ENCODE measurements at places on chromosomes 2 and 18. TPM values are rescaled to one million over a fixed set of nuclear protein-coding genes. Genes with fewer than 3 reads are reported as not detected.

The IL18R1 gene
- 17.6 TPM for total RNA-seq

The MAP2 gene
- not detected for total RNA-seq

The RFTN2 gene
- 0.09 TPM for total RNA-seq

The CYP27A1 gene
- 1.2 TPM for total RNA-seq

The ANXA4 gene
- 30.2 TPM for total RNA-seq

The LBH gene
- 121 TPM for total RNA-seq

The DSC3 gene
- total RNA-seq, result not detected

- H3K4me1 ChIP-seq, result peaks cover 11% of the 10 kb centered on the region
- no peaks in the 10 kb centered on the region for H3K27me3 ChIP-seq
- no peaks in the 10 kb centered on the region for H3K36me3 ChIP-seq
These were observed 37.8 kb upstream of the SLC1A4 start for GRCh38 chr2:64951306-64951953.

DNA sequence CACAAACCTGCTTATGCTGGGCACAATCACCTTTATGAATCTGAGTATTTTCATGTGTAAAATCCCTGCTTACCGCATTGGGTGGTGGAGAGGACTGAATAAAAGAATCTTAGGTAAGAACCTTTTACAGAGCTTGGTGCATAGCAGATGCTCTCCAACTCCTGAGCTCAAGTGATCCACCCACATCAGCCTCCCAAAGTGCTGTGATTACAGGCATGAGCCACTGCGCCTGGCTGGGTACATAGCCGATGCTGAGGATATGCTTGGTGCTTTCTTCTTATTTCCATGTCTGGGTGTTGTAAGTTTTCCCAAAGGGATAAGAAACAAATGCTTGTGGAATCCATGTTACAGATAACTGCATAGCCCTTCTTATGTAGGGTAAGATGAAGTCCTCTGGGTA, 244.3 kb upstream of the PXDN start:
- no peak overlapping the region for H3K27ac ChIP-seq
- no peak for DNase-seq
- H3K4me3 ChIP-seq, result no peak overlapping the region
- no peaks in the 10 kb centered on the region for H3K4me1 ChIP-seq

DNA sequence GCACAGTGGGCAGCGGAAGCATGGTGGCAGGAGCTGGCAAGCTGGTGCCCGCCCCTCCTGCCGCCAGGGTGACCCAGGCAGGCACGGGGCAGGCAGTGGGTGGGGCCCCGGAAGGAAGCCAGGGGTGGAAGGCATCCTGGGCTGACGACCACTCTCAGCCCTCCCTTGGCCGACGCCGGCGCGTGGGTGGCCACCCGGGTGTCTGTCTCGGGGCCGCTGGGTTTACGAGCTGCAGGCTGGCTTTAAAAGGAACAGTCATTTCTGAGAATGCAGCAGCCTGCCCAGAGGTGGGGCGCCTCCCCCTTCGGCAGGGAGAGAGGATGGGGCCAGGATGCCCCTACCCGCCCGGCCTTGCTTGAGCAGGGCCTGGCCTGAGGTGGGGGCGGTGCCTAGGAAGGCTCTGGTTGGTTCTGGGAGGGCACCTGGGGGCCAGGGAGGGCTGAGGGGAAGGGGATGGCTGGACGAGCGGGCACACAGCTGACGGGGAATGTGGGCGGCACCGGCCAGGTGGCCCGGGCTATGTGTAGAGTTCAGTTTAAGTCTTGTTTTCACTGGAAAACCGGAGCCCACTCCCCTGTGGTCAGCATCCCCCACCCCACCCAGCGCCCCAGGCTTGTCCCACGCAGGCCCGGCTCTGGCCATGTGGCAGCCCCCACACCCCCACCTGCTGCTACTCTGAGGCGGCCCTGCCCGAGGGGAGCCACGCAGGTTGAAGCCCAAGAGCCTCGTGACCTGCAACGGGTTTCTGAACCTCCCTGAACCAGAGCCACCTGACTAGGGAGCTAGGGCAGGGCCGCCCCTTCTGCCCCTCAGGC, 6.3 kb downstream of the BOK start:
- DNase-seq, result no peak
- no peak overlapping the region for H3K4me3 ChIP-seq
- H3K4me1 ChIP-seq, result no peaks in the 10 kb centered on the region
- peaks cover 3% of the 10 kb centered on the region for H3K27me3 ChIP-seq
- H3K27ac ChIP-seq, result no peak overlapping the region

DNA sequence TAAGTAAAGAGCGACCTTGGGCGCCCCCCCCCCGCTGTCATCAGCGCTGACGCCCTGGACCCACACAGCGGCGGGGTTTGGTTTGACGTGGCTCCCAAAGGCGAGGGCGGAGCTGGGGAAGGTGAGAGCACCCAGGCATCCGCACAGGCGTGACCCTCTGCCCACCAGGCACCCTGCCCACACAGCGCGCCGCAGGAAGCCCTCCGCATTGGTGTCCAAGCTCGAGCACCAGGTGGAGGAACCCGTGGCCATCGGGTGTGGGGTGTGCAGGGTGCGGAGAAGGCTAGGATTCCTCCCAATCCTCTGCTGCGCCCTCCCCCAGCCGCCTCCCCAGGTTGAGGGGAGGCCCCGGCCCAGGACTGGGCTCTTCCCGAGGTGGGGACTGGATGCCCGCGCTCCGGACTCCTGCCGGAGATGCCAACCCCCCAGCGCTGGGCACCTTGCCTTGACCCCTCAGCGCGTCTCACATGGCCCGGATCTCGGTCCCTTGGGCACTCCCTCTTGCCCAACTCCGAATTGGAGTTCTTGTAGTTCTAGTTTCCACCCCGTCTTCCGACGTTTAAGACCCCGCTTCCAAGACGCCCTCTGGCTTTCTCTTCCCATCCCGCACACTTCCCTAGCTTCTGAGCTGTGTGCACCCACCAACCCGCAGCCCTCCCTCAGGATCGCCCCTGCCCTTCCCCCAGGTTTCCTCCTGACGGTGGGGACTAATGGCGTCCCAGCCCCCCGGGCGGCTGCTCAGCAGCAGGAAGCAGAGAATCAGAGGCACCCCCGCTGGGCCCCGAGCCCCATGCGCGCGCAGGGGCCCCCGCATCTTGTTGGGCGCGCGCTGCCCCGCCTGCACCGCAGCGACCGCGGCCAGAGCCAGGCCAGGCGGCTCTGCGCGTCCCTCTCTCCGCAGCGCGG, 25.9 kb upstream of the RESP18 start:
- no peaks in the 10 kb centered on the region for H3K36me3 ChIP-seq
- no peak overlapping the region for H3K27ac ChIP-seq
- H3K27me3 ChIP-seq, result peaks cover 5% of the 10 kb centered on the region
- H3K4me1 ChIP-seq, result no peaks in the 10 kb centered on the region
- H3K4me3 ChIP-seq, result no peak overlapping the region

- DNase-seq, result no peak
- H3K4me3 ChIP-seq, result no peak overlapping the region
- no peaks in the 10 kb centered on the region for H3K27me3 ChIP-seq
- no peaks in the 10 kb centered on the region for H3K36me3 ChIP-seq
- H3K4me1 ChIP-seq, result no peaks in the 10 kb centered on the region
- H3K27ac ChIP-seq, result no peak overlapping the region
These were observed 12.6 kb upstream of the KDSR start for GRCh38 chr18:63379639-63379962.

- H3K4me3 ChIP-seq, result no peak overlapping the region
- no peaks in the 10 kb centered on the region for H3K36me3 ChIP-seq
- DNase-seq, result no peak
These were observed 30.9 kb downstream of the MREG start for GRCh38 chr2:215982465-215982875.

GRCh38 chr2:149258531-149258930, 71.9 kb upstream of the LYPD6 start:
- DNase-seq, result no peak
- no peaks in the 10 kb centered on the region for H3K27me3 ChIP-seq
- no peaks in the 10 kb centered on the region for H3K36me3 ChIP-seq
- H3K4me3 ChIP-seq, result no peak overlapping the region
- H3K4me1 ChIP-seq, result no peaks in the 10 kb centered on the region
- H3K27ac ChIP-seq, result no peak overlapping the region

DNA sequence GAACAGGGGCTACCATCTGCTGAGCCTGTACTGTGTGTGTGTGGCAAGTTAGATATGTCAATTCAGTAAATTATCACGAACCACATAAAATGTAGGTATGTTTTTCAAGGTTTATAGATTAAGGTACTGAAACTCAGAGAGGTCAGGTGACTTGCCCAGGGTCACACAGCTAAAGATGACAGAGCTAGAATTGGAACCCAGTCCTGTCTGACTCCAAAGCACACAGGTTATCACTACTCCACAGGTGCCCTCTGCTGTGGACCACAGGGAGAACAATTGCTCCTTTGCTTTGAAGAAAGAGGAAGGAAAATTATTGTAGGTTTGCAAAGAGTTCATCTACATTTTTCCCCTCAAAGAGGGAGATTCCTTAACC, 229.7 kb upstream of the AGAP1 start:
- no peaks in the 10 kb centered on the region for H3K36me3 ChIP-seq
- no peaks in the 10 kb centered on the region for H3K4me1 ChIP-seq
- H3K4me3 ChIP-seq, result no peak overlapping the region
- DNase-seq, result no peak

DNA sequence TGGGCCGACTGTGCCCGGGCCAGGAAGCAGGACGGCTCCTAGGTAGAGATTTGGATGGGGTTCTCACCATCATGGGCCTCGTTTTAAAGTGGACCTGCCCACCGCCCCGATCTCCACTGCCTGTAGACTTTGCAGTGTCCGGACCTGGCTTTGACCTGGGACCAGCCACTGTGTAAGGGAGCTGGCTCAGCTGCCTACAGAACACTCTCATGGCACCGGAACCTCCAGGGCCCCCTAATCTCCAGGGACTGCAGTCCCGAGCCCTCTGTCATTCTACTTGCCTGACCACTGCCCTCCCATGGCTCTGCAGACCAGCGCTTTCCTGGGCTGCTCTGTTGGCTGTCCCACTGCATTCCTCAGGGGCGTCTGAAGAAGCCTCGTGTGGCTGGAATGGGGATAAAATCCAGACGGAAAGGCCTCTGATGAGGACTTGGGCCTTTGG, 120.8 kb downstream of the GLI2 start:
- no peak overlapping the region for H3K27ac ChIP-seq
- no peaks in the 10 kb centered on the region for H3K36me3 ChIP-seq
- no peak overlapping the region for H3K4me3 ChIP-seq
- H3K27me3 ChIP-seq, result no peaks in the 10 kb centered on the region

- no peak for DNase-seq
- H3K27me3 ChIP-seq, result no peaks in the 10 kb centered on the region
- no peaks in the 10 kb centered on the region for H3K4me1 ChIP-seq
- H3K36me3 ChIP-seq, result no peaks in the 10 kb centered on the region
- no peak overlapping the region for H3K27ac ChIP-seq
- H3K4me3 ChIP-seq, result no peak overlapping the region
These were observed 139.3 kb downstream of the CD226 start for GRCh38 chr18:69808399-69808798.

GRCh38 chr2:28346587-28346986, 46.1 kb upstream of the FOSL2 start:
- no peak overlapping the region for H3K4me3 ChIP-seq
- H3K36me3 ChIP-seq, result no peaks in the 10 kb centered on the region
- peaks cover 31% of the 10 kb centered on the region for H3K4me1 ChIP-seq
- H3K27me3 ChIP-seq, result no peaks in the 10 kb centered on the region

- DNase-seq, result no peak
- no peaks in the 10 kb centered on the region for H3K4me1 ChIP-seq
- H3K36me3 ChIP-seq, result no peaks in the 10 kb centered on the region
- H3K4me3 ChIP-seq, result no peak overlapping the region
- no peaks in the 10 kb centered on the region for H3K27me3 ChIP-seq
- no peak overlapping the region for H3K27ac ChIP-seq
These were observed 21.7 kb upstream of the HNRNPA3 start for GRCh38 chr2:177190941-177191340.

DNA sequence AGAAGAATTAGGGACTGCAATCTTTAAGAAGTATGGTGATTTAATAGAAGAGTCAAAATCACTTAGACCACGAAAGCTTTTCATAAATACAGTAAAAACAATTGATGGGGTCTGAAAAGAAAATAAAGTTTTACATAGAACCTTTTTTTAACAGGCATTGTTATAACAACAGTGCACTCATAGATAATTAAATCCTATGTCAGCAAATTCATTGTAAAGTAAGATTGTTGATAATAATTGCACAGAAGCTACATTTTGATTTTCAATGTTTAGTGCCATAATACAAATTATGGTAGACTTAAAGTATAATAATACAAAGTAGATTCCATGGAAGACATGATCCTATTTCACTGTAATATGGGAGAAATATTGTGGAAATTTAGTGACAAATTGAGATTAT, 130.7 kb upstream of the FSIP2 start:
- DNase-seq, result no peak
- no peak overlapping the region for H3K27ac ChIP-seq
- H3K4me3 ChIP-seq, result no peak overlapping the region
- no peaks in the 10 kb centered on the region for H3K36me3 ChIP-seq

GRCh38 chr2:74142340-74142739, 5.4 kb downstream of the BOLA3 start:
- no peaks in the 10 kb centered on the region for H3K27me3 ChIP-seq
- DNase-seq, result no peak
- H3K4me1 ChIP-seq, result peaks cover 12% of the 10 kb centered on the region
- H3K36me3 ChIP-seq, result peaks cover 7% of the 10 kb centered on the region
- no peak overlapping the region for H3K27ac ChIP-seq

GRCh38 chr2:143730155-143730952, 601.1 kb downstream of the ARHGAP15 start:
- no peak overlapping the region for H3K27ac ChIP-seq
- H3K4me1 ChIP-seq, result peaks cover 20% of the 10 kb centered on the region
- no peaks in the 10 kb centered on the region for H3K36me3 ChIP-seq
- no peak for DNase-seq
- no peaks in the 10 kb centered on the region for H3K27me3 ChIP-seq

GRCh38 chr2:172357442-172357841, 69.9 kb upstream of the ITGA6 start:
- no peaks in the 10 kb centered on the region for H3K27me3 ChIP-seq
- H3K4me3 ChIP-seq, result no peak overlapping the region
- H3K27ac ChIP-seq, result no peak overlapping the region
- no peaks in the 10 kb centered on the region for H3K4me1 ChIP-seq
- H3K36me3 ChIP-seq, result no peaks in the 10 kb centered on the region

DNA sequence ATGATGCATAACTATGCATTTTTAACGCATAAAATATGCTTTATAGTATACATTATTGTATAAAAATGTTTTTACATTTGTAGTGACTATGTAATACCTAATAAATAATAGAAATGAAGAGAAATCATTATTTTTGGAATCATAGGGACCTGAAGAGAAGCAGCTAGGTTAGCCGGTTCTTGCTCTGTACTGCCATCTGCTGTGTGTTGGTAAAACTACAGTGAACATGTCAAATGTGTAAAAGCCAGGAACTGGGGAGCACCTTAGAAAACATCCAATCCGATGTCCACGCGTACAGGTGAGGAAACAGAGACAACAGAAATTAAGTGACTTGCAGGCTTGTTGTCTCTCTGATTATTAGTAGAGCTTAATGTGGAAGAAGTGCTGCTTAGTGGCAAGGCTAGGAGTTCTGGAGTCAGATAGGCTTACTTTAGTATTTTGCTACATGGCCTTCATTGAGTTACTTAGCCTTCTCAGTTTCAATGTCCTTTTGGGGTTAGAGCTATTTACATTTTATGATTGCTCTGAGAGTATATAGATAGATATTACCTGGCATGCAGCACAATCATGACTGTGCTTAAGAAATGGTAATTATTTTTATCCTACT, 386.5 kb downstream of the DLGAP1 start:
- H3K4me1 ChIP-seq, result no peaks in the 10 kb centered on the region
- no peak overlapping the region for H3K27ac ChIP-seq
- H3K27me3 ChIP-seq, result no peaks in the 10 kb centered on the region
- H3K36me3 ChIP-seq, result no peaks in the 10 kb centered on the region
- no peak for DNase-seq

- no peak for DNase-seq
- H3K27me3 ChIP-seq, result no peaks in the 10 kb centered on the region
- no peaks in the 10 kb centered on the region for H3K36me3 ChIP-seq
- no peak overlapping the region for H3K27ac ChIP-seq
These were observed 33.8 kb downstream of the RTP5 start for GRCh38 chr2:241903121-241904010.
